ENCODE measurements at places on chromosomes 6 and 20. TPM values are rescaled to one million over a fixed set of nuclear protein-coding genes. Genes with fewer than 3 reads are reported as not detected.
A peak's percentile ranks its signal among the peaks of the same experiment; 100 is the strongest.

GRCh38 chr6:32589596-32590449 lies at the start of gene HLA-DRB1:
TSS of gene HLA-DRB1 (minus strand) at chr6:32589848. CDS start at chr6:32589742, 106 bp downstream.
- H3K4me1 ChIP-seq: no peaks in the 10 kb centered on the region
- no peaks in the 10 kb centered on the region for H3K27me3 ChIP-seq
- DNase-seq: no peak
- no peak within 1 kb of the TSS for H3K27ac ChIP-seq
- no peak within 1 kb of the TSS for H3K4me3 ChIP-seq

DNA sequence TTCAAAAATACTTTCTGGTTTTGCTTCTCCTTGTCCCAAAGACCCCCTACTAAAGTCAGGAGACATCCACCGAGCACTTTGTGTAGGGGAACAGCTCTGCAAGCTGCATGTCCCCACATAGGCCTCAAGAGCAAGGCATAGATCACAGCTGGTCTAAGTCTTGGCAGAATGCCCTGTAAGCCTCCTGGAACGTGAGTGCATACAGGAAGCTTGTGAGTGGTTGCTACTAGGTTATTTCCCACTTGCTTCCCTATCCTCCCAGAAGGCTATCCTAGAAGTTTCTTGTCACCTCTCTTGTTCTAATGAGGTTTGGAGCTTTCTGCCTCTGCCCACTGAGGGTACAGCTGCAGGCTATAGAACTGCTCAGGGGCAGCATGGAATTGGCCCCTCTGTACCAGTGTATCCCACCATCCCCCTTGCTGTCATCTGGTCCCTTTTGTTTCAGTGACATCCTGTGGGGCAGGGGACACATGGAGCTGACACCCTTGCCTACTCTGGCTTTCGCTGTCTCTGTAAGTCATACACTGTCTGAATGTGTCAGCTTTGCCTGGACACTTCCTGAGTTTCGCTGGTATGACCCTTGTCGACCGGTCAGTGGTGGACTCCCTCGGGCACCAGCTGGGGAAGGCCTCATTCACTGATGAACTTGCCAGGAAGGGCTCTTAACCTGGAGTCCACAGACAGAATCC lies 35.6 kb upstream of the KCNK16 start:
- no peak overlapping the region for H3K4me3 ChIP-seq
- peaks cover 3% of the 10 kb centered on the region for H3K4me1 ChIP-seq
- DNase-seq: peak; percentile 39
- no peaks in the 10 kb centered on the region for H3K36me3 ChIP-seq

GRCh38 chr20:49982072-49982345 lies 771 bp upstream of the SNAI1 start:
- no peaks in the 10 kb centered on the region for H3K36me3 ChIP-seq
- peak overlapping the region; percentile 51 for H3K4me3 ChIP-seq

- H3K27me3 ChIP-seq: no peaks in the 10 kb centered on the region
- no peaks in the 10 kb centered on the region for H3K36me3 ChIP-seq
- peaks cover 17% of the 10 kb centered on the region for H3K4me1 ChIP-seq
- no peak overlapping the region for H3K4me3 ChIP-seq
Measured at GRCh38 chr6:133555685-133556084, 314.5 kb downstream of the EYA4 start.

- peaks cover 3% of the 10 kb centered on the region for H3K27me3 ChIP-seq
- H3K36me3 ChIP-seq: no peaks in the 10 kb centered on the region
- no peak overlapping the region for H3K4me3 ChIP-seq
- no peak overlapping the region for H3K27ac ChIP-seq
- H3K4me1 ChIP-seq: no peaks in the 10 kb centered on the region
Measured at GRCh38 chr6:39221115-39221514, 8.2 kb downstream of the KCNK5 start.

DNA sequence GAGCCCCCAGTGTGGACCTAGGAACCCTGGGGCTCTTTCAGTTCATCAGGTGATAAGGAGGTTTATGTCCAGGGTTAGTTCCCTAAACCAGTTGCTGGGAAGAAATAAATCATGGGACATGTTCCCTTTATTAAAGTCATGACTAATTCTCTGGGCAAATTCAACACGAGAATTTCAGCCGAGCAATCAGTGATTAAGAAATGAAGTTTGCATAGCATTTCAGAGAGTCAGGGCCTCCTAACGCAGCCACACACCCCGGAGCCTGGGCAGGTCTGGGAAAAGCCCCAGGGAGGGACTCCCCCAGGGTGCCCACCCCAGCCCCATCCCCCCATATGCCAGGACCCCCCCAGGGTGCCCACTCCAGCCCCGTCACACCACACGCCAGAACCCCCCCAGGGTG lies 20.1 kb downstream of the SLCO4A1 start:
- peak; percentile 69 for DNase-seq
- peaks cover 4% of the 10 kb centered on the region for H3K4me1 ChIP-seq
- peaks cover 8% of the 10 kb centered on the region for H3K27me3 ChIP-seq
- no peak overlapping the region for H3K27ac ChIP-seq

GRCh38 chr20:35981969-35982368 lies 13.6 kb downstream of the CNBD2 start:
- H3K27me3 ChIP-seq: peaks cover 3% of the 10 kb centered on the region
- H3K4me3 ChIP-seq: no peak overlapping the region
- no peaks in the 10 kb centered on the region for H3K36me3 ChIP-seq

DNA sequence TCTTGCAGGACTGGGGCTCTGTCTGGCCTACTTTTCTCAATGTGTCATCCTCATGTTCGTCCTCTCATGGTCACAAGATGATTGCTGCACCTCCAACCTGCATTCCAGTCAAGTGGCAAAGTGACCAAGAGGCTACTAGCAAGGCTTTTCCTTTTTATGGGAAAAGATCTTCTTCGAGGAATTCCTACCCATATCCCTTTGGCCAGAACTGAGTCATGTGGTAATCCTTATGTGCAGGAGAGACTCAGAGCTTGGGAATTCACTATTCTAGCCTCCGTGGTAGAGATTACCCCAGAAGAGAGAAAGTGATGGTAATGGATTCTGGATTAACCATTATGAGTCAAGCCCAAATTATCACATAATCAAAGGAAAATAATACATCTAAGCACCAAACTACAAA lies 162.7 kb downstream of the KCNQ5 start:
- H3K36me3 ChIP-seq: no peaks in the 10 kb centered on the region
- H3K4me1 ChIP-seq: peaks cover 32% of the 10 kb centered on the region
- peak overlapping the region; percentile 32 for H3K27ac ChIP-seq
- no peak overlapping the region for H3K4me3 ChIP-seq
- H3K27me3 ChIP-seq: no peaks in the 10 kb centered on the region

KHDC1L gene
- total RNA-seq: not detected

GRCh38 chr20:38216746-38217595 lies 43.6 kb downstream of the KIAA1755 start:
- peak overlapping the region; percentile 9 for H3K4me3 ChIP-seq
- no peak for DNase-seq
- peak overlapping the region; percentile 97 for H3K27ac ChIP-seq
- H3K4me1 ChIP-seq: peaks cover 36% of the 10 kb centered on the region
- peaks cover 2% of the 10 kb centered on the region for H3K36me3 ChIP-seq

PERP gene
- 36.4 TPM for total RNA-seq

GRCh38 chr6:161486361-161487216 lies 212.7 kb upstream of the AGPAT4 start:
- H3K27me3 ChIP-seq: no peaks in the 10 kb centered on the region
- no peaks in the 10 kb centered on the region for H3K36me3 ChIP-seq
- peak overlapping the region; percentile 28 for H3K27ac ChIP-seq
- peaks cover 9% of the 10 kb centered on the region for H3K4me1 ChIP-seq
- DNase-seq: peak; percentile 77

GRCh38 chr20:13910492-13910891 lies 79.9 kb downstream of the SEL1L2 start:
- no peaks in the 10 kb centered on the region for H3K4me1 ChIP-seq
- H3K27me3 ChIP-seq: no peaks in the 10 kb centered on the region
- H3K36me3 ChIP-seq: no peaks in the 10 kb centered on the region
- H3K4me3 ChIP-seq: no peak overlapping the region

DNA sequence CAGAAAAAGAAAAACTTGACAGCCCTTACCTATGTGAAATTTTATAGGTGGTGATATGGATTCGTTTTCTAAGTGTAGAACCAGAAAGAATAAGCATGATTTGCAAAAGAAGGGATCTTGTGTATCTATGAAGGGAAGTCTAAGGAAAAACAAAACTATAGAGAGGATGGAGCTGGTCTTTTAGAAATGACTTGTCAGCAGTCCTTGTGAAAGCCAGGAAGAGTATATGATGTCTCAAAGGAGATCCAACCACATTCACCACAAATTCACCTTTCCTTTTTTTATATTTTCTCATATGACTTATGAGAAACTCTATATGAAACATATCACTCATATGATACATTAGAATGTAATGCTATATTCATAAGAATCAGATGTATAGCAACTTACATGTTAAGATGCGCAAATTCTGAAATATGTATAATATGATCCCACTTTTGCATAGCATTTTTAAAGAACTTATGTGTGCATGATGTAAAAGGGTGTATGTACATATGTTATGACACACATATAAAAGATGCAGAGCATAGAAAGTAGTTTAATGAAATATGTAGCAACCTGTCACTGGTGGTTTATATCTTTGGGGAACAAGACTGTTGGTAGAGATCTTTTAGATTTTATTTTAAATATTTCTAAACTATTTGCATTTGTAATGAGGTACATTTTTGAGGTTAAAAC lies 91.9 kb upstream of the NUP153 start:
- H3K27ac ChIP-seq: no peak overlapping the region
- peaks cover 15% of the 10 kb centered on the region for H3K36me3 ChIP-seq
- no peak for DNase-seq
- H3K4me1 ChIP-seq: no peaks in the 10 kb centered on the region
- H3K27me3 ChIP-seq: no peaks in the 10 kb centered on the region
- no peak overlapping the region for H3K4me3 ChIP-seq

GRCh38 chr20:54475334-54476168 lies at the start of gene DOK5:
TSS of gene DOK5 (plus strand) at chr20:54475593. CDS start at chr20:54475947, 354 bp downstream.
- no peaks in the 10 kb centered on the region for H3K36me3 ChIP-seq
- H3K27ac ChIP-seq: peak within 1 kb of the TSS; percentile 14
- DNase-seq: peak; percentile 52
- H3K27me3 ChIP-seq: no peaks in the 10 kb centered on the region
- H3K4me1 ChIP-seq: peaks cover 10% of the 10 kb centered on the region
- H3K4me3 ChIP-seq: peak within 1 kb of the TSS; percentile 88

HSD17B8 gene
- total RNA-seq: 2.6 TPM

DNA sequence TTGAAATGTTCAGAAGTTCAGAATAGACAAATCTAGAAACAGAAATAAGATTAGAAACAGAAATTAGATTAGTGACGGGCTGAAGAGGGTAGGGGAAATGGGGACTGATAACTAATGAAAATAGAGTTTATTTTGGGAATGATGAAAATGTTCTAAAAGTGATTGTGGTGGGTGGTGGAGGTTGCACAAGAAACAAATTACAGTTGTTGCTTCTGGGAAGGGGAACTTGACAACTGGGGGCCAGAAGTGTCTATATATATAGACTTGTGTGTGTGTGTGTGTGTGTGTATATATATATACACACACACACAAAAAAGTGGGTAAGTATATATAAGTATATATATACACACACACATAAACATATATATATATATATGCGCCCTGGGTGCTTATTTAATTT lies 86.5 kb upstream of the RREB1 start:
- H3K36me3 ChIP-seq: no peaks in the 10 kb centered on the region
- no peaks in the 10 kb centered on the region for H3K4me1 ChIP-seq
- DNase-seq: no peak
- H3K27me3 ChIP-seq: no peaks in the 10 kb centered on the region

DNA sequence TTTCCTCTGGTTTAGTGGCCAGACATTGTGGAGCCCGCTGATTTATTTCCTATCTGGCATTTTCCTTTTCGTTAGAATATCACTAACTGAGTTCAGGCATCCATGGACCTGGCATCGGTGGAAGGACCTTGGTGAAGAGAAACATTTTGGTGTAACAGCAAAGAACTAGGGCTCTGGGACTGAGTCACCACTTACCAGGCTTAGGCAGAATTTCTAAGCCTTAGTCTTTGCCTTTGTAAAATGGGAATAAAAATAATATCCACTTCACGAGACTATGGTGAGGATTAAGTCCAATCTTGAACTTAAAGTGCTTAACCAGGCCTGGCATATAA lies 42.0 kb upstream of the ENPP1 start:
- no peak overlapping the region for H3K4me3 ChIP-seq
- no peak for DNase-seq
- H3K27ac ChIP-seq: no peak overlapping the region
- no peaks in the 10 kb centered on the region for H3K36me3 ChIP-seq

NR2E1 gene
- not detected for total RNA-seq

DNA sequence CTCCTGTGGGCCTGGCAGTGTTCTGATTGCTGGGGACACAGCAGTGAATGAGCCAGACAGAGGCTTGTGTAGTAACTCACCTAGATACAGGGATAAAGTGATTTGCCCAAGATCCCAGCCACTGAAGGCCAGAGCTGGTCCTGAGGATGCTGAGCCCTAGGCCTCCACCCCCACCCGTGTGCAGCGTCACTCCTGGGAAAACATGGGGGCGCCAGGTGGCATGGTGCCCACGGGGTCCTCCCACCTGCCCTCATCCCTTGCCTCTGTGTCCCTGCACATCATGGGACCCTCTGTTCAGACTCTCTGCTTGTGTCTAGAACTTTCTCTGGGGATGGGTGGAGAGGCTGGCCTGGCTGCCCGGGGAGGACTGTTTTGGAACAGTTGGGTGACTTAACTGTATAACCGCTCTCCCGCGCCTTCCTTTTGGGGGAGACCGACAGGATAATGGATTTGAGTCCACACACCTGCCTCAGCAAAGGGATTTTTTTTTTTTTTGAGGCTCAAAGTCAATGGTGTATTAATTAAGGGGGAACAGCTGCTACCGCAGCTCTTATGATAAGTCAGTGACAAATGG lies 19.6 kb downstream of the LEMD2 start:
- H3K4me3 ChIP-seq: no peak overlapping the region
- peaks cover 2% of the 10 kb centered on the region for H3K36me3 ChIP-seq
- H3K4me1 ChIP-seq: peaks cover 30% of the 10 kb centered on the region
- H3K27me3 ChIP-seq: no peaks in the 10 kb centered on the region
- no peak for DNase-seq

Measured in astrocyte (in vitro differentiated cells and primary cell).